Activated T-cell treated with anti-CD3 and anti-CD28 coated beads for 48 hours (primary cell): ENCODE measurements at places on chromosomes 1 and 21.

- DNase-seq, result no peak
These were observed 16.8 kb upstream of the FAM131C start for GRCh38 chr1:16090076-16090826.

- no peak for DNase-seq
These were observed 28.9 kb upstream of the DMRTB1 start for GRCh38 chr1:53430261-53430660.

- no peak for DNase-seq
These were observed 923.1 kb upstream of the NEGR1 start for GRCh38 chr1:73205294-73205973.

GRCh38 chr1:204289280-204289679 is 70.4 kb downstream of the PLEKHA6 start:
- DNase-seq, result no peak

- no peak for DNase-seq
These were observed 31.9 kb upstream of the SLC45A1 start for GRCh38 chr1:8285965-8286364.

DNA sequence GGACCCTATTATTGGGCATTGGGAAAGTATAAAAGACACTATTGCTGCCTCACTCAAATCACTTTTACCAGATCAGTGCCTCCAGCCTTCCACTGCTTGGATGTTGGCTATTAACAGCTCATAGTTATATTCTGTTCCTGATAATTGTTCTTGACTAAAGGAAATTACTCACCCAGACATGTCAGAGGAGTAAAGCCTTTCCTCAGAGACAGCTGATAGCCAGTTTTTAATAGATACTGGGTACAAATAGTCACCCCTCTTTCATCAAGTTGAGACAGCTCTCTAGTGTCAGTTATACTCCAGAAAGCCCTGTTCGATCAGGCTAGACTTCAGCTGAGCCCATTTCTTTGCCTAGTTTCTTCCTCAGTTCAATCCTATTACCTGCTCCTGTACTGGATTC is 876.1 kb upstream of the B3GALT2 start:
- no peak for DNase-seq

- no peak for DNase-seq
These were observed 82.2 kb downstream of the MDM4 start for GRCh38 chr1:204598319-204598969.

DNA sequence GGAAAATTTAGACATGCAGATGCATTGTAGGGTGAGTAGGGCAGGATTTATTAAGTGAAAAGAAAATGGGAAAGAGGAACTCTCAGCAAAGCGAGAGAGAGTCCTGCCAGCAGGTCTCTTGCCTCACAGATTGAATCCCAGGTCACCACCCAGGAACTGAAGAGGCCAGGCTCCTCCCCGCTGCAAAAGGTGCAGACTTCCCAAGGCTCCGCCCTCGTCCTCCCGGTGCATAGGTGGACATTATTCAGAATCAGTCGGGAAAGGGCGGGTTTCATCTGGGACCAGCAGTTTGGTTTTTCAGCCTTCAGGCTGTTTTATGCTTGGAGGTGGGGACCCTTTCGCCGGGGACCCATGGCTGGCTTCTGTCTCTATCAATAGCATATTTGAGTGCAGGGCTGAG is 41.6 kb upstream of the APP start:
- no peak for DNase-seq

DNA sequence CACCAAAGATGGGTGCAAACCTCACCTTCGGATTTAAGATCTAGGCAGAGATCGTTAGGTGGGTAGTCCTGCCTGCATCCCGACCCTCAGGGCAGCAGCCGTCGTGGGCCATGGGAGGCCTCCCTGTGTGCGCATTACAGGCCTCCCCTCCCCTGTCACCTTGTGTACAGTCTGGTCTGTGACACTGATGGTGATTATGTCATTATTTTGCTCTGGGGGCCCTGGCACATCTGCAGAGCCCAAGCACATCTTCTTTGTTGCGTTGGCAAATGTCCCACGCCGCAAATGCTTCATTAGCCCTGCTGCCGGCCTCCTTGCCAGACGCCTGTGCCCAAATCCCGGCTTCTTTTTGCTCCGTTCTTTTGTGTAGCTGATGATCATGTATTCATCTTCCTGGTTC is 31.7 kb downstream of the PROX1 start:
- no peak for DNase-seq

DNA sequence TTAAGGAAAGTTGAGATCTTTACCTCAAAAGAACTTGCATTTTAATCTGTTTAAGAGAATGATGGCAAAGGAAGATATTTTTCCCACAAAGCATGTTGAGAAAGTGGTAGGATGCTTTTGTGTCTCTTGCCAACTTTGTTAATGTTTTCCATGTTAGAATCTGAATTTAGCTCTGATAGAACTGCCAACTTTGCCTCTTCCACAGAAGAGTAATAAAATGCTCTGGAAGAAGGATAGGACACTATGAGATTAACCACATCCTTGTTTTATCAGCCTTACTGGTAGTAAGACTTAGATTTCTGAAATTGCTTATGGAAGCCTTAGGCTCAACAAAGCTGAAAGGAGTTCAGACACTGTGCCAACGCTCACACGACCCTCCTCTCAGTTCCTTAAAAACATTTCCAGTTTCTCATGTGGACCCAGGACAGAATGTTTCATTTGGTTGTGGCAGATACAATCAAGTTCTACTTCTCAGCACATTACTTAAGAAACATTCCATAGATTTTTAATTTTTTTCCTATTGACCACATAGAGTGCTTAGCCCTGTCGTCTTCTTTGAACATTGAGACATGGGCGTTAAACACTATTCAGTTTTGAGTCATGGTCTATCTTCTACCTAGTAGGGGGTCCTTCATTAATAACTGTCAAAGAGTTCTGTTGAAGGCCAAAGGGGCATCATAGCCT is 59.0 kb downstream of the MTR start:
- DNase-seq, result no peak
